ENCODE measurements at places on chromosomes 4 and X.

DNA sequence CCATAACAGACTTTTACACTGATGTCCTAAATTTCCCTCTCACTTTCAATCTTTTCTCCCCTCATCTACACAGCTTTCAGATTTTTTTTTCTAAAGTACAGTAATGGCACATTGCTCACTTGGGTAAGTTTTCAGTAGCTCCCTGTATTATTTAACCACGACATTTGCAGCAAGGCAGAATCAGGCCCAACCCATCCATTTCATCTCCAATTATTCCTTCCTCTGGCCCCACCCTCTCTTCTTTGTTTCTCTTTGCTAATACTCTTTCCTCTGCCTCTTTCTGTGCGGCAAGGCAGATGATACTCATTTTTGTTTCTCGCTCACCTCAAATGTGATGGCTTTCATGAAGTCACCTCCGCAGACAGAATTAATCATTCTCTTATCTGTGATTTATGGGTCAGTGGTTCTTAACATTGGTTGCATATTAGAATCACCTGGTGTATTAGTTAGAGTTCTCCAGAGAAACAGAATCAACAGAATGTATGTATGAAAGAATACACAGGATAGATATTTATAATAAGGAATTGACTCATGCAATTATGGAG lies 43.4 kb upstream of the GATB start:
- no peak for DNase-seq

DNA sequence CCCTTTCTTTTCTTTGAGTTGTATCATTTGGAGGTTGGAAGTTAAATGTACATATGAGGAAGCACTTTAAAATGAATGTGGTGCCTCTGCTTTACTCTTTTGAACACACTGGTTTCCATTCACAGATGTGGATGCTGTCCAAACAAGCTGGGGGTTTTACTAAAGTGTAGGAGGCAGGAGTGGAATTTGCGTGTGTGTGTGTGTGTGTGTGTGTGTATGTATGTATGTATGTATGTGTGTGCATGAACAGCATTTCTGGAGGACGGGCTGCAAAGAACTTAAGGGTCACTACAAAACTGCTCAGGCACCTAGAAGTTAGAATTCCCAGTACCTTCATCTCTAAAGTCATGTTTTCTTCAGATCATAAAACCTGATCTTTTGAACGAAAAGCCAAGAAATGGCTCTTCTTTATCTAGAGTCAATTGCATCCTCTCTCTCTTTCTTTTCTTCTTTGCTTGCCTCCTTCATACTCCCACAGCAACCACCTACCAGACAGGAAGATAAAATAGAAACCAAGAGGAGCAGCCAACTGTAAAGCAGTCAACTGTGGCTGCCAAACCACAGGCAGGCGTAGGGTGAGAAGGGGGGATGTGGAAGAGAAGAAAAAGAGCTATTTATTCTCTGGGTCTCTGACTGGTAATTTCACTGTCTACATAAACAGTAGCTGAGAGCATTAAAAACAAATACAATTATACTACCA lies 177.0 kb upstream of the RASGEF1B start:
- peak; percentile 55 for DNase-seq

GRCh38 chr4:36511785-36512184 lies 230.4 kb downstream of the DTHD1 start:
- DNase-seq: no peak

DNA sequence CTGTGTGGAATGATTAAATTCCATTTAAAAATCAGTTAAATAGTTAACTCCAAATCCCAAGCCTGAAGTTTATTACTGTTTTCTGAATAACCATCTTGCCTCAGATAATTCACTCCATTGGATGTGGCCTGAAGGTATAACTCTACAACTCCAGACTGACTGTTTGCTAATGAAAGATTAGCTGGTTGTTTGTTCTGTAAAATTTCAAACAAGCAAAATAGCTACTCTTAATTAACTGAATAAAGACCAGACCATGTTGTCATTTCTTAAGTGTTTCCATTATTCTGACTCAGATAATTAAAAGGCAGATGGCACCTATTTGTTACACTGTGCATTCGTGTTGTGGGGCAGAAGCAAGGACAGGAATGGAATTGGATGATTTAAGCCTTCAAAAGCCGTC lies 78.5 kb upstream of the DDIT4L start:
- DNase-seq: no peak

- peak; percentile 12 for DNase-seq
Measured at GRCh38 chr4:89640620-89641366, 196.2 kb downstream of the SNCA start.

DNA sequence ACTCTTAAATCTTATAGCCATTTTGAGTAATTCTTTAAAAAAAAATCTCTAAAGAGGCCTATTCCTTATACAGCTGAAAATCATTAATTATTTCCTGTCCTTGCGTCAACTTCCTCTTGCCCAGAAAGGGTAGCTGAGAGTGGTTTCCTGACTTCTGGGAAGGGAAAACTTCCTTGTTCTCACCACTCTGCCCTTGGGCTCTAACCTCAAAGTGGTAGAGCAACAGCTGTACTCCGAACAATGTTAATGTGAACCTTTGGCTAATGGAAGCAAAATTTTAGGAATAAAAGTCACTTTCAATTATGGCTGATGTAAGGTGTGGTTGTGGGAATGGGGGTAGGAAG lies 15.3 kb downstream of the KLHL2 start:
- no peak for DNase-seq

DNA sequence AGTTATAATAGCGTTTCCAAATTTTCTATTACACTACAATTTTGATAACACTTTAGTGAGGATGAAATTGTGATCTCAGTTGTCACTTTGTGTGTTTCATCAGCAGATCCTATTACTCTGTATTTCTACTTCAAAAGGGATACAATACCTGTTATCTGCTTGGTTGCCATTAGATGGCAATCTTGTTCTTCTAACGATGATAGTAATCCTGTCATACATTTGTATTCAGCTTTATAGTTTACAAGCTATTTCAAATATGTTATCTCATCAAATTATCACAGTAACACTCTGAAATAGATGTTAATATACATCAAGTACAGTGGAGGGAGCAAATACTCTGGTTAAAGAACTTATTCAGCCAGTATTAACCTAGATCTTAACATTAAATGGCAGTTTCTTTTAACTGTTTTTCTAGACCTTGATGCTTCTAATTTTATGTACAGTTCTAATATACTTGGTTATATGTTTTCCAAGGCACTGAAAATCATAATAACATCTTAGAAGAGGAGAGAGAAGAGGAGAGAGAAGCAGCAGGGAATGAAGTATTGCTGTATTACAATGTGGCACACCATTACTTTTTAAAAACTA lies 292.0 kb downstream of the CCSER1 start:
- DNase-seq: no peak

- DNase-seq: no peak
Measured at GRCh38 chr4:41140410-41140809, 73.9 kb downstream of the APBB2 start.

DNA sequence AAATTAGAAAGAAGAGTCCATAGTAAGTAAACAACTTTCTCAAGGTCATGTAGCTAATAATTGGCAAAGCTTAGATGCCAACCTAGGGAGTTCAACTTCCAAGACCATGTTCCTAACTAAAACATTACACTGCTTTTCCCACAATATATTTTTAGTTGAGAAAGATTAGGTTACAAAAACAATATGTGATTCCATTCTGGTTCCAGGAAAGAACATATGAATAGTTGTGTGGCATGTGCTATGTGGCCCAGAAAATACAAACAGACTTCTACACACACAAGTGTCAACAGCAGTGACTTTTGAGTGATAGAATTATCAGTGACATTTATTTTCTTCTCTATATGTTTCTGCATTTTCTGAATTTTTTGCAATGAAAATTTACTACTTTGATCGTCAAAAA lies 62.7 kb upstream of the EDNRA start:
- no peak for DNase-seq

DNA sequence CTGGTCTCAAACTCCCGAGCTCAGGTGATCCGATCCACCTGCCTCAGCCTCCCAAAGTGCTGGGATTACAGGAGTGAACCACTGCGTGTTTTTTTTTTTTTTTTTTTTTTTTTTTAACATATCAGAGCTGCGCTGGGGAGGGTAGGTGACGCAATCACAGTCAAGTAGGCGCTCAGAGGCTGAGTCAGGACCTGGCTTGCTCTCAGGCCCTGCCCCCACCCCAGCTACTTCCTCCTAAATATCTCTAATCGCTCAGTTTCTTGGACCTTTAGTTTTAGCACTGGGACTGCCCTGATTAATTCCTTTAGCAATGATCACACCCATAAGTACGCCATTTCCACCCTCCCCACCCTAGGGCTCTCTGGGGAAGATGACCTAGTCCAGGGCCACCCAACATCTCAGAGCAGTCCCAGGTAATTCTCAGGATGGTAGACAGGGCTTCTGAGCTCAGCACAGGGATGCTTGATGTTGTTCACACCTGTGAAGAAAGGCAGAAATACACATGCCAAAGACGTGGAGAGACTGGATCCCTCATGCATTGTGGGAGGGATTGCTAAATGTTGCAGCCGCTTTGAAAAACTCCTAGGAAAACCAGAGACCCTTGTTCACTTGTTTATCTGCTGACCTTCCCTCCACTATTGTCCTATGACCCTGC lies 50.2 kb downstream of the DDX3X start:
- DNase-seq: peak; percentile 72

- no peak for DNase-seq
Measured at GRCh38 chr4:125626946-125627345, 312.2 kb downstream of the FAT4 start.

- DNase-seq: no peak
Measured at GRCh38 chr4:70062000-70062399, 11.8 kb downstream of the HTN1 start.

DNA sequence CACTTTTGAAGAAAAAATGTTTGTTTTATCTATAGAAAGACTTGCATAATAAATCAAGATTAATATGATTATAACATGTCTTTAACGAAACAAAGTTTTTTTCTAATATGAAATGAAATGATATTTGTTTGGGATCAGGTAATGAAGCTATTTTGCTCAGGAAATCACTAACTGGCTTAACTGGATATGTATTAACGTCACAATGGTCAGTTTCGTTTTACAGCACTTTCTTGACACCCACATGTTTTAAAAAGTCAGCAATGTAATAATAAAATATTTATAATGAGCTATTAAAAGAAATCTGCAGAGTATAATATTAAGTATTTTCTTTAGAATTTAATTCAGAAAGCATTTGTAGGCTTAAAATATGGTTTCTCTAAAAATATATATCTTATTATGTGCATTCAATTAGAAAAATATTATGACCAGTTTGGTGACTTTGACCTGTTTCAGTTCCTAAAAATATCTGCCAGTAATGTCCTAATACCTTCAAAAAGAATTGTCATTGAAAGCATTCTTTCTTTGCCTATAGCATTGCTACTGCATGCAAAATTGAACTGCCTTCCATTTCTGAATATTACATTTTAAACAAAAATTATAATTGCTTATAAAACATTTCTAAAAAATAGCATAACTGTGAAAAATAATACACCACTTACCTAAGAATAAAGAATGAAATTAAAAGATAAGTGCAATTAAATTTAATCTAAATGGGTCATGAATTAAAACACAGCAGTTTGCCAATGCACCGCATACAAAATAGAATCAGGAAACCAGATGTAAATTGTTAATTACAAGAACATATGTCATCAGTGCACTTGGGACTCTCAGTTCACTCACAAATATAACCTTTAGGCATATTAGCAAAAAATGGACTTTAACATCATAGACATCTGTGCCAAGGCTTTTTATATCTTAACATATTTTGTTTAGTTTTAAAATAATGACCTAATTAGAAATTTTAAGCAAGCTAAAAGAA lies 31.6 kb downstream of the TIGD2 start:
- no peak for DNase-seq

GRCh38 chr4:65392488-65392887 lies 277.8 kb downstream of the EPHA5 start:
- no peak for DNase-seq
